ENCODE measurements at places on chromosomes 7 and 10. TPM values are rescaled to one million over a fixed set of nuclear protein-coding genes. Genes with fewer than 3 reads are reported as not detected.

TEX36 gene
- 1.1 TPM for total RNA-seq

CRHR2 gene
- total RNA-seq = not detected

PRSS2 gene
- not detected for total RNA-seq

CADPS2 gene
- 11.9 TPM for total RNA-seq

KIF11 gene
- total RNA-seq = 21.7 TPM

HMX2 gene
- total RNA-seq = not detected

SLC39A12 gene
- not detected for total RNA-seq

MYL7 gene
- not detected for total RNA-seq

LRRC18 gene
- total RNA-seq = not detected

- DNase-seq = no peak
- no peaks in the 10 kb centered on the region for H3K36me3 ChIP-seq
- H3K27ac ChIP-seq = peak overlapping the region; percentile 97
- H3K27me3 ChIP-seq = no peaks in the 10 kb centered on the region
Measured at GRCh38 chr7:45980181-45980905, 59.3 kb upstream of the IGFBP3 start.

DNA sequence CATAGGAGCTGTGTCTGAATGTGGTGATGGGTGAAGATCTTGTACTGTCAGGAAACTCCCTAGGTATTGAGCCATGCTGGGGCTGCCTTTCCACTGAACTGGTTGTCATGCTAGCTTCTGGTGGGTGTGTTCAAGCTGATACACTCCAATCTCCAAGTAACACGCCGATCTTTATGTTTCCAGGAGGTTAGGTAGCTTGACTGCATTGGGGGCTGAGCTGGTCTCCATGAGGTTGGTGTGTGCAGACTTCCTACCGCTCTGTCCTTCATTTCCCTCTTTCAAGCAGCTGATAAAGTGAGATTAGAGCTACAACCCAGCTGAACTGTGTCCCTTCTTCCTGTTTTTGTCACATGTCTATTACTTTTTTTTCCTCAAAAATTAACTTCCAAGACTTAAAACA lies 265.5 kb downstream of the ANKRD30A start:
- no peaks in the 10 kb centered on the region for H3K27me3 ChIP-seq
- no peak overlapping the region for H3K27ac ChIP-seq
- H3K4me1 ChIP-seq = no peaks in the 10 kb centered on the region
- H3K36me3 ChIP-seq = no peaks in the 10 kb centered on the region
- no peak overlapping the region for H3K4me3 ChIP-seq
- DNase-seq = no peak

DNA sequence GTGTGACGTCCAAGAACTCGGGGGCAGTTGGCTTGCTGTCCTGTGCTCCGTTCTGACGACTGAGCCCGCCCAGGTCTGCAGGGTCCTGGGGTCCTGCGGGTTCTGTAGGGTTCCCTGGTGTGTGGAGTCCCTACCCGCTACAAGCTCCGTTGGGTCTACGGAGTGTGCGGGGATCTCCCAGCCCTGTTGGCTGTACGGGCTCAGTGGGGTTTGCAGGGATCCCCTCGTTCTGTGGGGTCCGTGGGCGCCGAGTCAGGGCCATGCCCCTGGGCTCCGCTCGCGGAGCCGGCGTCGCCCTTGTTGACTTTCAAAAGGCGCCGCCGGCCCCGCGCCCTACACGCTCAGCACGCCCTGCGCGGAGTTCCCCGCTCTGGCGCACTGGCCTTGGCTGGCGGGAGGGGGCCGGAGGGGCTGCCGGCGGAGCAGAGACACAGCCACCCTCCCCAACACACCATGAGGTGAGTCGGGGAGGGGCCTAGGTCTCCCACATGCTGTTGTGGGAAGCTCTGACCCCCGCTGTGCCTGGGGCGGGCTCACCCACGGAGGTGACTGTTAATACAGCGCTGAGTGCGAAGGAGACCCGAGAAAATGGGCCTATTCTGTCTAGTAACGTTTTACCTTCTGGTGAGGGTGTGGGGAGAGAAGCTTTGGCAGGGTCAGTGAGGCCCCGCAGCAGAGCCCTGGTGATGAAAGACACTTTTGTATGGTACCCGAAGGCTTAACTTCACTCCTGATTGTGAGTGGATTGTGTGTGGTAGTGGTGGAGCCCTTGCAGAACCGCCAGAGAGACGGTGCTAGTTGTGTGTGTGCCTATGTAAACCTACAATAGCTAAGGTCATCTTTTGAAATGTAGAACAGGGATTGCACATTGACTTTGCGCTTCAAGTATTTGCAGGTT lies 8.1 kb downstream of the TASOR2 start:
- H3K27ac ChIP-seq = no peak overlapping the region
- no peaks in the 10 kb centered on the region for H3K4me1 ChIP-seq
- DNase-seq = peak; percentile 51

DNA sequence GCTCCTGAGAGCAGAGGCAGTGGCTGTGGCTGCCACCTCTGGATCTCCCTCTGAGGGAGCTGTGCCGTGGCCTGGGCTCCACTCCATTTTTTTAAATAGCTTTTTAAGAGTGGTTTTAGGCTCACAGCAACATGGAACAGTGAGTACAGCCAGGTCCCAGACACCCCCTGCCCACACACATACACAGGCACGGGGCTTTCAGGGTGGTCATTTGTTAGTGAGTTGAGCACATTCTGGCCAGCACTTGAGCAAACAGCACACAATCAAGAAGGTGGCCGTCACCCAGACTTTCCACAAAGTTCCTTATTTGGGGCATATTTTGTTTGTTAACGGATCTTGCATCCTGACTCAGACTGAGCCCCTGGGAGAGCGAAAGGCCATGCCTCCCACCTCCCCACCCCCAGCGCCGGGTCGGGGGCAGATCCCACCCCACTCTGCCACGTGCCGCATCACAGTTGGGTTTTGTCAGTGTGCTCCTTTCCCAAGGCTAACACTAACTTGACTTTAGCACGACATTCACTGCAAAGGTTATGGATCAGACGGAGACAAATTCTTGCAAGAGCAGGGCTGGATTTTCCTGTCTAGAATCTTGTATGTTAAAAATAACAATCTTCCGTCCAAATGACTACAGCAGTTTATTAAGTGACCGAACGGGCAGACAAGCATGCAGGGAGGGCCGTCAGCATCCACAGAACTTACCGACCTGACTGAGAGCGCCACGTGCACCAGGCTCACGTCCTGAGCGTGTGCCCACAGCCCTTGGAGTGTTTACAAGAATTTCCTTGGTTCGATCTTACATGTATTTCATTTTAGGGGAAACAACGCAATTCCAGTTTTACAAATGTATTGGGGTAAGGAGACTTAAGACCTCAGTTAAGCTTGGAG lies 156.5 kb upstream of the NPS start:
- H3K4me1 ChIP-seq = no peaks in the 10 kb centered on the region
- DNase-seq = no peak
- H3K27me3 ChIP-seq = no peaks in the 10 kb centered on the region
- H3K27ac ChIP-seq = no peak overlapping the region

GRCh38 chr10:30862486-30862885 lies 169.2 kb downstream of the ZNF438 start:
- peaks cover 29% of the 10 kb centered on the region for H3K4me1 ChIP-seq
- no peaks in the 10 kb centered on the region for H3K27me3 ChIP-seq
- DNase-seq = no peak
- no peak overlapping the region for H3K4me3 ChIP-seq

- peaks cover 11% of the 10 kb centered on the region for H3K4me1 ChIP-seq
- peak; percentile 36 for DNase-seq
- H3K27ac ChIP-seq = peak overlapping the region; percentile 79
- H3K4me3 ChIP-seq = peak overlapping the region; percentile 92
- H3K27me3 ChIP-seq = no peaks in the 10 kb centered on the region
Measured at GRCh38 chr10:33336582-33337325, 2.3 kb upstream of the NRP1 start.

GRCh38 chr10:52801947-52802346 lies 29.4 kb upstream of the MBL2 start:
- H3K4me3 ChIP-seq = no peak overlapping the region
- no peaks in the 10 kb centered on the region for H3K27me3 ChIP-seq
- no peaks in the 10 kb centered on the region for H3K36me3 ChIP-seq
- no peaks in the 10 kb centered on the region for H3K4me1 ChIP-seq
- H3K27ac ChIP-seq = peak overlapping the region; percentile 35
- peak; percentile 72 for DNase-seq

GRCh38 chr10:5071411-5072198 lies 22.6 kb upstream of the AKR1C3 start:
- DNase-seq = peak; percentile 85
- H3K4me3 ChIP-seq = peak overlapping the region; percentile 38
- H3K36me3 ChIP-seq = no peaks in the 10 kb centered on the region

DNA sequence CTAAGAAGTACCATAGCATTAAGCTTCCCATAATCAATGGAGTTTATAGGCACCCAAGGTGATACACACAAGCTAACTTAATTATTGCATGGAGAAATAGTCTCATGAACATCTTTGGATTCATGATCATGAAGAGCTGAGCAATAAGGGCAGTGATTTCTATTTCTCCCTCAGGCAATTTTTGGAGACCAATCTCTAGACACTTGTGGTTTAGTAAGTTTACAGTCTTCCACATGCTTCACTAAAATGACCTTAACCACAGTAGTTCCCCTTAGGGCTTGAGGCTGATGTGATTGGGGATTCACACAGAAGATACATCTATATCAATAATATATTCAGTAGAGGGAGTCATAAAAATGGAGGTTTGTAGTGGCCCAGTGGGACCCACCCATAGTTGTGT lies 241.2 kb downstream of the CCDC7 start:
- no peak overlapping the region for H3K27ac ChIP-seq
- H3K36me3 ChIP-seq = no peaks in the 10 kb centered on the region
- no peaks in the 10 kb centered on the region for H3K27me3 ChIP-seq
- no peak for DNase-seq

- no peaks in the 10 kb centered on the region for H3K4me1 ChIP-seq
- H3K4me3 ChIP-seq = no peak overlapping the region
- H3K27ac ChIP-seq = no peak overlapping the region
- peaks cover 36% of the 10 kb centered on the region for H3K27me3 ChIP-seq
- no peaks in the 10 kb centered on the region for H3K36me3 ChIP-seq
Measured at GRCh38 chr10:49656845-49657493, 22.5 kb upstream of the C10orf53 start.

DNA sequence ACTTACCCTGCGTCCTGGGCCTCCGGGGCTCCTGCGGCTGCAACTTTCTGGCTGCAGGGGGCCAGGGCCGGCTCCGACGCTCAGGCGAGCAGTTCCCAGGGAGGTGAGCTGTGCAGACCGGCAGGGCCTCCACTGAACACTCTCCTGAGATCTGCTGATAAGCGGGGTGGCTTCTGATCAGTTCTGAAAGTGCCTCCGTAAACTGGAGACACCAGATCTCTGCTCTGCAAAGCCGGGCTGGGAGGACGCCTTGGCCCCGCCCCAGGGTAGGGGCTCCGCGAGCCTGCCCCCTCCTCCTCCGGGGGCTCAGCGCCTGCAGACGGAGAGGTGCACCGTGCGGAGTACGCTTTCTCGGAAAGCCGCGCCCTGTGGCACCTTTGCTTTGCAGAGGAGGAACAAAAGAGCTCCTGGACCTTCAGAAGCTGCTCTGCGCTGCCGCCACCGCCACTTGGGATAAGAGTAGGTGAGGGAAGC lies 141.3 kb upstream of the VKORC1L1 start:
- no peaks in the 10 kb centered on the region for H3K4me1 ChIP-seq
- H3K4me3 ChIP-seq = no peak overlapping the region
- no peaks in the 10 kb centered on the region for H3K27me3 ChIP-seq
- DNase-seq = no peak

DNA sequence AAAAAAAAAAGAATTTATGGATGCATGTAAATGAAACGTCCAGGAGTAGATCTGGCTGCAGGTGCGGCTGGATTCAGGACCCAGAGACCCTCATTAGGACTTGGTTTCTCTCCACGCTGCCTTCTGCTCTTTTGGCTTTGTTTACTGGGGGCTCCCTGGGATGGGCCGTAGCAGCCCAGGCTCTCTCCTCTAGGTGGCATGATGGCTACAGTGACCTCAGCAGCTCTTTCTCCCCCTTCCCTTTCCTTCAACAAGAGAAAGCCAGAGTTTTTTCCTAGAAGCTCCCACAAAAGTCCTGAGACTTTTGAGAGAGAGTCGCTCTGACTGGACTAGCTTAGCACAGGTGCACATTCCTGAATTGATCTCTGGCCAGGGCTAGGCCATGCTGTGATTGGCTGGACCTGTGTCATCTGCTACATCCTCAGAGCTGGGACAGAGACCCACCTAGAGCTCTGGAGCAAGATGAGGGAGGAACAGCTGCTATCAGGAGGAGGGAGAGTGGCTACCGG lies 67.8 kb upstream of the PDCD4 start:
- no peaks in the 10 kb centered on the region for H3K4me1 ChIP-seq
- H3K36me3 ChIP-seq = no peaks in the 10 kb centered on the region
- DNase-seq = no peak

DNA sequence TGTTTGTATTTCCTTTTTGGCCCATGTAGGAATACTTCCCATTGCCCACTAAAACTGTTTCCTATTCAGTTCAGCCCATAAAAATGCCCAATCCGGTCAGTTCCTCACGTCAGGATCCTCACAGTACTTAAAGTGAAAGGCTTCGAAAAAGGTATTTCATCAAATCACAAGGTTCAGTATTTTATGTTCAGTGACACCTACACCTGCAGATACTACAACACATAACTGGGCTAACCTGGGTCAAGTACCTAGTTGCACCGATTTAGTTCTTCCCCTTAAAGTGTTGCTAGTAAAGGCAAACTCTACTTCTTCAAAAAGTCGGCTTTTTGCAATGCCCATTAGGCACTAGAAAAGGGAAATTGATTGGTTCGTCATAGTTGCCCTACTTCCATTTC lies 1.1 kb downstream of the SNX13 start:
- H3K4me1 ChIP-seq = peaks cover 41% of the 10 kb centered on the region
- peaks cover 8% of the 10 kb centered on the region for H3K36me3 ChIP-seq
- H3K4me3 ChIP-seq = peak overlapping the region; percentile 81
- H3K27ac ChIP-seq = peak overlapping the region; percentile 81
- DNase-seq = peak; percentile 60

DNA sequence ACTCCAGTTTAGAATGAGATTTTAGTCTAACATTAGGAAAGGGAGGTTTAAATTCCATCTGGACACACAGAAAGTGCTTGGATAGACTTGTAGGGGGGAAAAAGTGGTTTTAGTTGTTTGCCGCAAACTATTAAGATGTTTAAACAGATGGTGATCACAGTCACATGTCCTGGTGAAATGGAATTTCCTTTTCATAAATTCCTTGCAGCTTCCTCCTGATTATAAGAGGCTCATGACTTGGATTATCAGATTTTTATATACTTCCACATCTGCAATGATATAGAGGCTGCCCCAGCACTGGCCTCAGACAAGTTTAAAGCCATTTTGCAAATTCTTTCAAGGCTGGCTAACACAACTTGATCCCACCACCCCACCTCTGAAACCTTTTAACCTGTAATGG lies 106.4 kb upstream of the ARMC3 start:
- peaks cover 36% of the 10 kb centered on the region for H3K4me1 ChIP-seq
- no peak overlapping the region for H3K27ac ChIP-seq
- no peak overlapping the region for H3K4me3 ChIP-seq
- no peaks in the 10 kb centered on the region for H3K27me3 ChIP-seq
- DNase-seq = no peak

DNA sequence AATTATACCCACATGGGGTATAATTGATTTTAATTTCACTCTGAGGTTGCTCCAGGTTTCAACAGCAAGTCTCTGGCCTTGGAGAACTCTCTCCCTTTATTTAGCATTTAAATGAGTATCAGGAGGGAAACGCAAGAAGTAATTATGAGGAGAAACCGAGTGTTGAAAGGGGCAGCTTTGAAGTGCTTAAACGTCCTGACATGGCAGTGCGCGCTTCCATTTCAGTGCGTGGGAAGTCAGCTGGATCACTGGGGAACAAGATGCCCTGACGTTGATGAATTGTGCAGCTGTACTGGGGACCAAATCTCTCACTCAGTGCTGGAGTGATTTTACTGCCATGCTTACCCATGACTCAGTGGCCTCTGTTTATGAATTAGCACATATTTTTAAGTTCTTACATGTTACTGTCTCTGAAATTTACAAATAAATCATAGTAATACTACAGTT lies 106.0 kb upstream of the PRR15 start:
- no peak for DNase-seq
- H3K36me3 ChIP-seq = no peaks in the 10 kb centered on the region
- no peaks in the 10 kb centered on the region for H3K27me3 ChIP-seq
- H3K4me1 ChIP-seq = 0 out of 2 replicates have a peak, but pooled peaks cover 6% of the 10 kb centered on the region
- no peak overlapping the region for H3K4me3 ChIP-seq
